ENCODE measurements at places on chromosomes 1 and 21. TPM values are rescaled to one million over a fixed set of nuclear protein-coding genes. Genes with fewer than 3 reads are reported as not detected.
A peak's percentile ranks its signal among the peaks of the same experiment; 100 is the strongest.

DNA sequence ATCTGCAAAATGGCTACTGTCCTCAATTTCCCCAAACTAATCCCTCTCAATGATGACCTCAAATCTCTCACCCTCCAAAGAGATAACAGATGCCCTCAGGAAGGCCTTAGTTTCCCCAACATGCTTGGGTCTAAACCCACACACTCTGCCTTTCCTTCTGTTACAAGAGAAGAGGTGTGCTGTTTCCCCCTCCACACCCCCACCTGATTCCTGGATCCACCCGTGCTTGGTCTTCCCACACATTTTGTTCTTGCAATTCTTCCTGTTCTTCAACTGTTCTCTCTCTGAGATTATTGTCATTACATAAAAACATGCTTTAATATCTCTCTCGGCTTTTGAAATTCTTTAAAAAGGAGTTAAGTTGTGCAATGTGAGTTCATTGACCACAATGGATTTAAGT is 5.7 kb upstream of the CBR3 start:
- H3K27me3 ChIP-seq: no peaks in the 10 kb centered on the region
- no peak for DNase-seq
- H3K4me3 ChIP-seq: no peak overlapping the region

GRCh38 chr1:236207121-236207520 is 64.8 kb downstream of the GPR137B start:
- H3K27ac ChIP-seq: no peak overlapping the region
- no peak for DNase-seq
- no peaks in the 10 kb centered on the region for H3K27me3 ChIP-seq
- peaks cover 4% of the 10 kb centered on the region for H3K36me3 ChIP-seq
- no peak overlapping the region for H3K4me3 ChIP-seq

DNA sequence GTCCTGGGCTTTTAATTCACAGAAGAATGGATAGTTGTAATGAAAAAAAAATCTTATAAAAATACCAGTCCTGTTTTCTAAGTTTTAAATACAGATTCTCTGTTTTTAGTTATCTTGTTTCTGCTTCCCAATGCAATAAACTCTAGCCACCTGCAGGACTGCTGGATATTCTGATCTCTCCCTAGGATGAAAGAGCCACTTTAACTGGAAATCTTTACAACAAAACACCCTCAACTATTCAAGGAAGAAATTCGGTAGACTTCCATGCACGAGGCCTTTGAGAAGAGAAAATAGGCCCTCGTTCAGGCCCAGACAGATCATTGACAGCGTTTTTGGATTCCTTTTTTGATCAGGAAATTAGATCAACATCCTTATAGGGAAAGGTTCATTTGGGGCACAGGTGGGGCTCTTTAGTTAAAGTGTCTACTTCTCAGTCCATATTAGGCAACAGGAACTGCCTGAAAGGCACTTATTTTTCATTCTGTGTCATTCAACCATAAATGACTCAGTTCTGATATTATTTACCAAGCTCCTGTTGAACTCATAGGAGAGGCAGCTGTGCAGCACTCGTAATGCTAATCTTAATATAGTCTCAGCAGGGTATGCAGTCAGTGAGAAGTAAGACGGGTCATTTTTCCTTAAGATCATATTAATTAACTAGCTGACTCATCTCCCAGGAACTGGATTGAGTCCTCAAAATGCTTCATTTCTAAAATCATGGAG is 71.1 kb upstream of the ERRFI1 start:
- DNase-seq: no peak
- H3K4me3 ChIP-seq: no peak overlapping the region
- H3K27ac ChIP-seq: peak overlapping the region; percentile 86
- peaks cover 23% of the 10 kb centered on the region for H3K4me1 ChIP-seq
- H3K27me3 ChIP-seq: no peaks in the 10 kb centered on the region

DNA sequence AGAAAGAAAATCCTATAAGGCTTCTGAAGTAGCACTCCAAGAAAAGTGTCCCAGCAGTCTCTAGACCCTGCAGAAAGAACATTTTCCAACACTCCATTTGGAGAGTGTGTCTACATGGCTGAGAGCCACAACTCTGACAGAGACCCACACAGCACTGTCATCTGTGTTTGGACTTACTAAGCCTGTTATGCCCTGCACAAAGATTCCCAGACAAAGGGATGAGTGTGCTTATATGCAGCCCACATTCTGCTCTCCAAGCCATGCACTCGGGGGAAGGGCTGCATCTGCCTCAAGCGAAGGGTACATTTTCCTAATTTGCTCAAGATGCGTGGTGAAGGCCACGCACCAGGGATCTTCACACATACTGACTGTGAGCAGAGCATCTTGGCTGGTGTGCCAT is 24.4 kb upstream of the SLAMF6 start:
- H3K36me3 ChIP-seq: no peaks in the 10 kb centered on the region
- H3K27ac ChIP-seq: no peak overlapping the region
- H3K4me3 ChIP-seq: no peak overlapping the region
- no peak for DNase-seq
- no peaks in the 10 kb centered on the region for H3K27me3 ChIP-seq

DNA sequence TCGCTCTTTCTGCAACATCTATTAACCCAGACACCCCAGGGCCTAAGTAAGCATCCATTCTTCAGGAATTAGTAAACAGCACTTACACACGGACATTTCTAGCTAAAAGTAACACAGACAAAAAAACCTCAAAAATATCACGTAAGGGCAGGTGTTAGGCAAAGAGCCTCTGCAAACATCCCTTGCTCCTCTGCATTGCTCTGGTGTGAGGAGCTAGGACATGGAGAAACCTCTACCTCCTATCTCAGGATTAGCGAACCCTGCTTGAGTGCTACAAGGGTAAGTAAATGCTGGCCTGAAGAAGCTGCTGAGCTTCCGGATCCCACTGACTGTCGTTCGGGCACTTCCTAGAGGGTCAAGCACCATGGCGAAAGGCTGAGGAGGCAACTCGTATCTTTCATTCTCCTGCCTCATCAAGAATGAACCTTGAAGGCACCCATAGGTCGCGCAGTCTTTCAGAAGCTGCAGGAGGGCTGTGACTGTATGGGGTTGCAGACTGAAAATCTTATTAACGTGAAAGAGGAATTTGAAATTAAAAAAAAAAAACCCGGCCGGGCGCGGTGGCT is 2.1 kb downstream of the PTGER3 start:
- peak overlapping the region; percentile 68 for H3K27ac ChIP-seq
- H3K36me3 ChIP-seq: no peaks in the 10 kb centered on the region
- no peak for DNase-seq
- H3K4me3 ChIP-seq: peak overlapping the region; percentile 74
- no peaks in the 10 kb centered on the region for H3K27me3 ChIP-seq
- no peaks in the 10 kb centered on the region for H3K4me1 ChIP-seq

RNU1-1 gene
- total RNA-seq: under 0.01 TPM

GRCh38 chr1:101257500-101258325 is 20.9 kb downstream of the S1PR1 start:
- no peak overlapping the region for H3K4me3 ChIP-seq
- no peak overlapping the region for H3K27ac ChIP-seq
- H3K36me3 ChIP-seq: no peaks in the 10 kb centered on the region
- no peak for DNase-seq

DNA sequence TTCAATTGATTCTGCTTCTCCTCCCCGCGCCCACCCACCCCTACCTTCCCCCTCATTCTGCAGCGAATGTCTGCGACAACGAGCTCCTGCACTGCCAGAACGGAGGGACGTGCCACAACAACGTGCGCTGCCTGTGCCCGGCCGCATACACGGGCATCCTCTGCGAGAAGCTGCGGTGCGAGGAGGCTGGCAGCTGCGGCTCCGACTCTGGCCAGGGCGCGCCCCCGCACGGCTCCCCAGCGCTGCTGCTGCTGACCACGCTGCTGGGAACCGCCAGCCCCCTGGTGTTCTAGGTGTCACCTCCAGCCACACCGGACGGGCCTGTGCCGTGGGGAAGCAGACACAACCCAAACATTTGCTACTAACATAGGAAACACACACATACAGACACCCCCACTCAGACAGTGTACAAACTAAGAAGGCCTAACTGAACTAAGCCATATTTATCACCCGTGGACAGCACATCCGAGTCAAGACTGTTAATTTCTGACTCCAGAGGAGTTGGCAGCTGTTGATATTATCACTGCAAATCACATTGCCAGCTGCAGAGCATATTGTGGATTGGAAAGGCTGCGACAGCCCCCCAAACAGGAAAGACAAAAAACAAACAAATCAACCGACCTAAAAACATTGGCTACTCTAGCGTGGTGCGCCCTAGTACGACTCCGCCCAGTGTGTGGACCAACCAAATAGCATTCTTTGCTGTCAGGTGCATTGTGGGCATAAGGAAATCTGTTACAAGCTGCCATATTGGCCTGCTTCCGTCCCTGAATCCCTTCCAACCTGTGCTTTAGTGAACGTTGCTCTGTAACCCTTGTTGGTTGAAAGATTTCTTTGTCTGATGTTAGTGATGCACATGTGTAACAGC is 339.9 kb downstream of the NTNG1 start:
- no peak for DNase-seq
- no peak overlapping the region for H3K27ac ChIP-seq
- no peak overlapping the region for H3K4me3 ChIP-seq
- no peaks in the 10 kb centered on the region for H3K4me1 ChIP-seq
- no peaks in the 10 kb centered on the region for H3K27me3 ChIP-seq

SRM gene
- 57.4 TPM for total RNA-seq
